ENCODE measurements at places on chromosomes 5 and 9.

GRCh38 chr5:156584871-156585270 lies 257.9 kb downstream of the SGCD start:
- no peak for DNase-seq

DNA sequence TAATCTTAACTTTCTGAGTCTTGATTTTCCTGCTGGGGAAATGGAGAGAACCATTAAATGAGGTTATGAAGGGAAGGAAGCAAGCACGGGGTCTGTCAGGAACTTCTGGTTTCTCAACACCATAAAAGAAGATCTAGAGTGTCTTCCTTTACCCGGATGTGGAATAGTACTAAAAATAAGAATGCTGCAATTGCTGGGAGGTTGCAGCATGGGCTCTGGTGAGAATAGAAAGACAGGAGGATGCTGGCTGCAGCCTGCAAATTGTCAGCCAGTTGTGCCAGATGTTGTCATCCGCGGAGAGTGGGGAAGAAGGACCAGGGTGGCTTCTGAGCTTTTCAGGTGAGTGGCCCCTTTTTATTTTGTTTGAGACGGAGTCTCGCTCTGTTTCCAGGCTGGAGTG lies 69.3 kb upstream of the STC2 start:
- no peak for DNase-seq

- DNase-seq: no peak
Measured at GRCh38 chr5:1314564-1314982, 19.7 kb upstream of the TERT start.

GRCh38 chr9:100126423-100126822 lies 27.4 kb downstream of the INVS start:
- no peak for DNase-seq

DNA sequence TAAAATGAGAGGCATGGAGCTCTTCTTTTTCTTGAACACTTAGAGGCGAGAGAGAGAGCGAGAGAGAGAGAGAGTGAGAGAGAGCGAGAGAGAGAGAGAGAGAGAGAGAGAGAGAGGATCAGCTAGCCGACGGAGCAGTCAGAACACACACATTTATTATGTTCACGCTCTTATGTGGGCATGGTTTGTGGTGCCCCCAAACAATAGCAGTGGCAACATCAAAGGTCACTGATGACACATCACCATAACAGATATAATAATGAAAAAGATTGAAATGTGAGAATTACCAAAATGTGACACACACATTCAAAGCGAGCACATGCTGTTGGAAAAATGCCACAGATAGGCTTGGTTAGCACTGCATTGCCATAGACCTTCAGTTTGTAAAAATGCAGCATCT lies 116.1 kb downstream of the KDM4C start:
- no peak for DNase-seq

- DNase-seq: no peak
Measured at GRCh38 chr5:59617186-59617771, 276.2 kb downstream of the PDE4D start.

DNA sequence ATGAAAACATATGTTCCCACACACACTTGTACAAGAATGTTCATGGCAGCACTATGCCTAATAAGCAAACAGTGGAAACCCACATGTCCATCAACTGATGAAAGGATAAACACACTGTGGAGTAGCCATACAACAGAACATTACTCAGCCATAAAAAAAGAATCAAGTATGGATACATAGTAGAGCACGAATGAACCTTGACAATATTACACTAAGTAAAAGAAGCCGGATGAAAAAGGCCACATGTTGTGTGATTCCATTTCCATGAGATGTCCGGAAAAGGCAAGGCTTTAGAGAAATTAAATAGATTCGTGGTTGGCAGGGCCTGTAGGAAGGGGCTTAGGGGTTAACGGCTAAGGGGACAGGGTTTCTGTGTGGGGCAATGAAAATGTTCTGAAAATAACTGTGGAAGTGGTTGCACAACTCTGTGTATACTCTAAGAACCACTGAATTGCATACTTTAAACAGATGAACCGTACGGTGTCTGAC lies 51.4 kb downstream of the COL23A1 start:
- DNase-seq: no peak

- no peak for DNase-seq
Measured at GRCh38 chr5:100598446-100598845, 63.3 kb downstream of the FAM174A start.

- no peak for DNase-seq
Measured at GRCh38 chr5:138351517-138351916, 968 bp upstream of the KDM3B start.

DNA sequence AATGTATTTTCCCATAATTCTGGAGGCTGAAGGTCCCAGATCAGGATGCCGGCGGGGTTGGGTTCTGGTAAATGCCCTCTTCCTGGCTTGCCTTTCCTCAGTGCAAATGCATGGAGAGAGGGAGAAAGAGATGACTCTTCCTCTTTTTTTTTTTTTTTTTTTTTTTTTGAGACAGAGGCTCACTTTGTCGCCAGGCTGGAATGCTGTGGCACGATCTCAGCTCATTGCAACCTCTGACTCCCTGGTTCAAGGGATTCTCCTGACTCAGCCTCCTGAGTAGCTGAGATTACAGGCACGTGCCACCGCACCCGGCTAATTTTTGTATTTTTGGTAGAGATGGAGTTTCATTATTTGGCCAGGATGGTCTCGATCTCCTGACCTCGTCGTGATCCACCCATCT lies 300.0 kb upstream of the TAS2R1 start:
- DNase-seq: no peak

- DNase-seq: no peak
Measured at GRCh38 chr5:101326766-101327165, 423.7 kb upstream of the ST8SIA4 start.

GRCh38 chr5:171712616-171713015 lies 73.0 kb upstream of the SMIM23 start:
- DNase-seq: no peak

DNA sequence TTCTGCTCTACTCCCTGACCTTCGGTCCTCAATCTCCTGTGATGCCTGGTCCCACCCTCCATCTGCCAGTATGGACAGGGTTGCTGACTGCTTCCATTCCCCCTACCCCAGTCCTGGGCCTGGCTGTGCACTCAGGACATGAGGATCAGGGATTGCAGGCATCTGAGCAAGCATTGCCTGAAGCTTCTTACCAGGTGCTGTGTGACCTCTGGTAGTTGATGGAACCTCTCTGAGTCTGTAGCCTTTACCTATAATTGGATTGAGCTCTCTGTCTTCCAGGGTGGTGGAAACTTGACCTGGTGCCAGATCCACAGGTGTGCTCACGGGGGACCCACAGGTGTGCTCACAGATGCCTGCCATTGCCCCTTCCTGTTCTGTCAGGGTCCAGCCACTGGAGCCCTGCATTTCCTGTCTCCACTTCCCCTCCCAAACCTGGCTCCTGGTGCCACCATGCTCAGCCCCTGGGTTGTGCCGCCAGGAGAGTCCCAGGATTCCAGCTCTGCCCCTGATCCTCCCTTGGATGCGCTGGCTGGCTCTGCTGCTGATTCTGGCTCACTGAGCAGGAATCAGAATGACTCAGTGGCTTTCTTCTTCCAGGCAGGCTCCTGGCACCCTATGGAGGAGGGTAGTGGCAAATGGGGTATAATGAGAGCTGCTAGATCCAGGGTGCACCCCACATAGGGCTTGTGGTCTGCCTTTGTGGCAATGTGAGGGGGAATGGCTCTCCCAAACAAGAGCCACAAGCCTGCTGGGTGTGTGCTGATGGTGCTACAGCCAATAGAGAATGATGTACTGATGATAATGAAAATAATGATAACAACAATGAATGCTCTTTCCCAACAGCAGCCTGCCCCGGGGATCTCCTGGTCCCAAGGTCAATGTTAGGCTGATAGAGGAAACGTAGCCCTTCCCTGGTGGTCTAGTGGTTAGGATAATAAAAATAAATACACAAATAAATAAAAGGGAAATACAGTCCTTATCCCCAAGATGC lies 35.2 kb upstream of the PSD2 start:
- DNase-seq: no peak

DNA sequence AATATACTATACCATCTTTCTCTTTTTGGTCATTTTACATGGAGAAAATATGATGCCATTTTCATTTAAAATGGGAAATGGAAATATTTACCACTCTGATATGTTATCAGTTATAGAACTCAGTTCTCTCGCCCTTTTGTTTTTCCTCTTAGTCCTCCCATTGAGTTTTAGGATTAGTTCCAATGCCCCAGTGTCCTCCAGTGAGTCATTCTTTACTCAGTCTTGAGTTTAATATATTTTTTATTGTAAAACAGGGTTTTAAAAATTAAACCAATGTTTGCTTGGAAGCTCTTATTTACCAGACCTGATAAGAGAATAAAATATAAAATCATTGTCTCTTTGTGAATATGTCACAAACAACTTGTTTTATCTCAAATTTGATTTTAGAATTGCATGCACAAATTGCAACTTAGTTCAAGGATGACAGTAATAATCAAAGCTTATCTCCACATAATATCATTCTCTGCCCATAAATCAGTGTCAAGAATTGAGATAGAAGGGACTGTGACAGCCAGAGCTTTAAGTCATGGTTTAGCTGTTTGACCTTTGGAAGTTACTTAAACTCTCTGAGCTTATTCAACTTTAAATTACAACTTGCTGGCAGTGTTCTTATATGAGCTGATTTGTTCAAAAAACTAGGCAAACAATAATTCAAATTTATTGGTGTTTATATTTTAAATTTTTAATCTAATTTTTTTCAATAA lies 166.4 kb downstream of the PAM start:
- no peak for DNase-seq

DNA sequence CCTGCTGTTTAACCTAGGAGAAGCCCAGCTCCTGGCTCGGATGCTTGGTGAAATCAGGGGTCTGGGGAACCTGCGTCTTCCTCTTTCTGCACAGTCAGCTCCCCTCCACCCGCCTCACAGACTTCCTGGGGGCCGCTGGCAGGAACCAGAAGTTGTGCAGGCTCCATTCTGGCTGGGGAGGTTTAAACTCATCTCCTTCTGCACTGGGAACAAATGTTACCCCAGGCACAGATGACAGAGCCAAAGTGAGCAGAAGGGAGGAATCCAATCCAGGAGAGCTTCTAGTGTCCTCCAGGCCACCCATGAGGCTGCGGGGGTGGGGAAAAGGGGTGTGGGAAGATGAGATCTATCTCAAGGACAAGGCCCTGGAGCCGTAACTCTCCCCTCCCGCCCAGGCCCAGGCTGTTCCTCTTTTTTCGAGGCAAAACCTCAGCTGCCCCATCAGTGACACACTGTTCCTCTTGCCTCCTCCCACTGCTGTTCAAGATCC lies 31.2 kb downstream of the KCNMB1 start:
- no peak for DNase-seq

- no peak for DNase-seq
Measured at GRCh38 chr5:134968055-134968454, 348 bp downstream of the CATSPER3 start.

- no peak for DNase-seq
Measured at GRCh38 chr5:64972591-64972990, 203.9 kb downstream of the CWC27 start.

DNA sequence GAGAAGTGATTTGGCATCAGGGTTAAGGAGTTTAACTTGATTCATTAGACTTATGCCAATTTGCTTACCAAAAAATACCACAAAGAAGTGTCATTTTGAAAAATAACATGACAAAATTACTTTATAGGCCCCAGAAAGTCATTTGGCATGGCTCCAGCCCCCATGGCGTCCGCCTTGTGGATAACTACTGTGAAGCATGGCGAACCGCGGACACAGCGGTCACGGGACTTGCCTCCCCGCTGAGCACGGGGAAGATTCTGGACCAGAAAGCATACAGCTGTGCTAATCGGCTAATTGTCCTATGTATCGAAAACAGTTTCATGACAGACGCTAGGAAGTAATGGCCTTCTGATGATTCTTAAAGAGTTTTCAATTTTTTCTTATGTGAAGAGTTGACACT lies 35.4 kb upstream of the TGFBR1 start:
- no peak for DNase-seq

- DNase-seq: no peak
Measured at GRCh38 chr5:72485430-72485974, 21.7 kb downstream of the ZNF366 start.

DNA sequence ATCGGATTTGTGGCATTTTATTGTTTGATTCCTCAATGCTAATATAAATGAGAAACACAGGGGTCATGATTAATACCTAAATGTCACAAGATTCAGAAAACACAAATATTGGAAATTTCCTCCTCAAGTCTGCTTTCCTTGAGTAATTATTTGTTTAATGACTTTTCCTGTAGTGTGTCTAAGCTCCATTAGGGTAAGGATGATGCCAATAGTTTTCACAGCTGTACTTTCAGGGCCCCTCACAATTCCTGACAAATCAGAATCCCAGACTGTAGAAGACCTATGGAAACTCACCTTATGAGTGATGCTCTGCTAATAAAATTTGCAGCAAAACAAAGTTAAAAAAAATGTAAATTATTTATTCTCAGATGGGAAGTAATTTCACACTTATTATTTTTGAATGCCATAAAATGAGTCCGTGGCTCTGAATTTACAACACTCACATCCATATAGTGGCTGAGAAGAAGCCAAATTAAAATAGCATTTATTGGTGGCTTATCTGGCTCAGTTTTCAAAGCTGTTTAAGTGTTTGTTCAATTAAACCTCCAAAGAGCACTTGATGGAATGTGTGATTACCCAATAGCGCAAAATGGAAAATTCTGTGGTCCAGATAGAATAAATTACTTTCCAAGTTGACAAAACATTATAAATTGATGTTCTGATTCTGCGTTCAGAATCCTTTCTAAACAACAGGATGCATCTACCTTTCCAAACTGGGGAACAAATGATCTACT lies 1.6 kb upstream of the SPINK14 start:
- no peak for DNase-seq

DNA sequence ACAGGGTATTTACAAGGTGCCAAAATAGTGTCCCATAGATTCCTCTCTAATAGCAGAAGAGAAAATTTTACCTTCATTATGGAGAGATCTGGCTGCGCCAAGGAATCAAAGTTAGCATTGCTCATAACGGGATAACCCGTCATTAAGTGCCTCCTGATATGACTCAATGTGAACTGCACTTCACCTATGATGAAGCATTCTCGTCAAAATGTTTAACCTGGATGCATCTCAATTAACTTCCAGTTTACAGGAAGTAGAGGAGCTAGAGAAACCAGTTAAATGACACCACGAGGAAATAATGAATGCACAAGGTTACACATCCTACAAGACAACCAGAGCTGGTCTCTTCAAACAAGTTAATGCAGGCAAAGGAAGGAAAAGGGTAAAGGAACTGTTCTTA lies 17.2 kb downstream of the FBXW11 start:
- no peak for DNase-seq

GRCh38 chr5:123949807-123950340 lies 437.9 kb downstream of the CSNK1G3 start:
- no peak for DNase-seq

GRCh38 chr9:5455181-5455580 lies 4.8 kb downstream of the CD274 start:
- DNase-seq: no peak

- no peak for DNase-seq
Measured at GRCh38 chr5:155943516-155944407, 383.2 kb upstream of the SGCD start.

Measured in stimulated activated CD8-positive, alpha-beta memory T cell treated with anti-CD3 and anti-CD28 coated beads, Interleukin-7, amount 100 ng/mL, for 1 hour (primary cell).